Activated naive CD8-positive, alpha-beta T cell treated with anti-CD3 and anti-CD28 coated beads, Interleukin-2, amount 10 ng/mL, durations not matched to agents 7 days and 5 days (primary cell): ENCODE measurements at places on chromosomes 13 and 19. TPM values are rescaled to one million over a fixed set of nuclear protein-coding genes. Genes with fewer than 3 reads are reported as not detected.

Gene ACP7
- not detected for total RNA-seq

Gene VSTM2B
- not detected for total RNA-seq

DNA sequence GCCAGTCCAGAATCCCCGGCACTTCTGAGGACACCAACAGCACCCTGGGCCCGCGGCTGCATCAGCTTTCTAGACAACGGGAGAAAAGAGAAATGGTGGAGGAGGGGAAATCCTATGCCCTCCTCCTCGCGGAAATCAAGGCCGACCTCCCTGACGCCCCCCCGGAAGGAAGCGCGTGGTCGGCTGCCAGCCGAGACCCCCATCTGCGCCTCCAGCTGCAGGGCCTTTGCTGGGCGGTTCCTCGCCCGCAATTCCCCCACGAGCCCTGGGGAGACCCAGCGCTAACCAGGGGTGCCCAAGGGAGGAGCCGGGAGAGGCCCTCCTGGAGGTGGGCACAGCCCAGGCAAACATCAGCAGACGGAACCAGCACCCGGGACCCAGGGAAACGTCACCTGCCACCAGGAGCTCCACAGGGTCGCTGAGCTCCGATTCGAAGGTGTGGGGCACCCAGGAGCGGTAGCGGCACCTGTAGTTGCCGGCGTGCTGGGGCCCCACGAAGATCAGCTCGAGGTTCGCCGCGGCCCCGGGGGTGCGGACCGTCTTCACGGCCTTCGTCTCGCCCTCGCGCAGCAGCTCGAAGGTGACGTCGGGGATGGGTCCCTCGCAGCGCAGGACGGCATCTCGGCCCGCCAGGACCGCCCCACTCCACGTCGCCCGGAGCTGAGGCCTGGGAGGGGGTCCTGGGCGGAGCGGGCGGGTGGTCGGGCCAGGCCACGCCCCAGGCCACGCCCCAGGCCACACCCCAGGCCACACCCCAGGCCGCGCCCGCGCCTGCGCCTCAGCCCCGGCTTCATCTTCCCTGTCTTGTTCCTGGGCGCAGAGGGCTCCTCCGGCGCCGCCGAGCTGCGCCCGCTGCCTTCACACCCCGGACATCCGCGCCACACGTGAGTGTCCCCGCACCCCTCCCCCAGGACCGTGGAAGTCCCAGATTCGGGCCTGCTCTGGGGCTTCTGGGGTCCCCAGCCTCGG lies 6.0 kb downstream of the A1BG start:
- peaks cover 22% of the 10 kb centered on the region for H3K4me1 ChIP-seq
- peak overlapping the region; percentile 98 for H3K4me3 ChIP-seq
- DNase-seq: peak; percentile 83
- H3K27me3 ChIP-seq: no peaks in the 10 kb centered on the region
- H3K36me3 ChIP-seq: peaks cover 20% of the 10 kb centered on the region

- peaks cover 2% of the 10 kb centered on the region for H3K36me3 ChIP-seq
- H3K27ac ChIP-seq: peak overlapping the region; percentile 23
- H3K27me3 ChIP-seq: no peaks in the 10 kb centered on the region
- no peak for DNase-seq
These were observed 320.6 kb downstream of the FOXO1 start for GRCh38 chr13:40345654-40346372.

DNA sequence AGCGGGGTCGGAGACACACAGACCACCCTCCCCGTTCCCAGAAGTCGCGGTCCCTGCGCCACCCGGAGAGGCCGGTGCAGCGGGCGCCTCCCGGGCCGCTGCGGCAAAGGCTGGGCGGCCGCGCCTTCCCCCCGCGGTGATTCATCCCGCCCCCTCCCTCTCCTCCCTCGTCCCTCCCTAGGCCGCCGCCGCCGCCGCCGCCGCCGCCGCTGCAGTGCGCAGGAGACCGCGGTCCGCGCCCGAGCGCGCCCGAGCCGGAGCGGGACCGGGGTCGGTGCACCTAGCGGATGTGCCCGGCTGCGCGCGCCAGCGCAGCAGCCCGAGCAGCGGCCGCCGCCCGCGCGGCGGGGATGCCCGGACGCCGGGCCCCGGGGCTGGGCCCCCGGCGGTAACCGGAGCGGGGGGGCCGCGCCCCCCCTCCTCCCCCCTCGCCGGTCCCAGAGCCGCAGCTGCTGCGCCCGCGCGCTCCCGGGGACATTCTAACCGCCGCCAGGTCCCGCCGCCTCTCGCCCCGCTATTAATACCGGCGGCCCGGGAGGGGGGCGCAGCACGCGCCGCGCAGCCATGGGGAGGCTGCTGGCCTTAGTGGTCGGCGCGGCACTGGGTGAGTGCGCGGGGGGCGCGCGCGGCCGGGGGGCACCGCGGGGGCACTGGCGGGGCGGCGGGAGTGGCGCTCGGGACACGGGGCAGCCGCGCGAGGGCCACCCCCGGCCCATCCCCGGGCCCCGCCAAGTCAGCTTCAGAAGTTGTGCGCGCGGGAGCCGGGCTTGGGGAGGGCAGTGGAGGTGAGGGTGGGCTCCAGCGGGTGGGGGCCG lies at the start of gene SCN1B:
TSS of gene SCN1B (plus strand) at position 214 of the 815 bp plus-strand sequence. CDS start at position 565, 351 bp downstream.
- peaks cover 20% of the 10 kb centered on the region for H3K27me3 ChIP-seq
- H3K4me1 ChIP-seq: peaks cover 5% of the 10 kb centered on the region
- peaks cover 8% of the 10 kb centered on the region for H3K36me3 ChIP-seq
- peak; percentile 75 for DNase-seq

DNA sequence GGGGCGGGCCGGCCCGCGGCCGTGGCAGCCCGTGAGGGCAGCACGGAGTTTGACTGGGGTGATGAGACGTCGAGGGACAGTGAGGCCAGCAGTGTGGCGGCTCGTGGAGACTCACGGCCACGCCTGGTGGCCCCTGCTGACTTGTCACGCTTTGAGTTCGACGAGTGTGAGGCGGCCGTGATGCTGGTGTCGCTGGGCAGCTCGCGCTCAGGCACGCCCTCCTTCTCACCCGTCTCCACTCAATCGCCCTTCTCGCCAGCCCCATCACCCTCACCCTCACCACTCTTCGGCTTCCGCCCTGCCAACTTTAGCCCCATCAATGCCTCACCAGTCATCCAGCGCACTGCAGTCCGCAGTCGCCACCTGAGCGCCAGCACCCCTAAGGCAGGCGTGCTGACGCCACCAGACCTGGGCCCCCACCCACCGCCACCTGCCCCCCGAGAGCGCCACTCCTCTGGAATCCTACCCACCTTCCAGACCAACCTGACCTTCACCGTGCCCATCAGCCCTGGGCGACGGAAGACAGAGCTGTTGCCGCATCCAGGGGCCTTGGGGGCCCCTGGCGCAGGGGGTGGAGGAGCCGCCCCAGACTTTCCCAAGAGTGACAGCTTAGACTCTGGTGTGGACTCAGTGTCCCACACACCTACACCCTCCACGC lies 4.5 kb downstream of the CIC start:
- no peaks in the 10 kb centered on the region for H3K27me3 ChIP-seq
- no peak for DNase-seq
- peaks cover 47% of the 10 kb centered on the region for H3K4me1 ChIP-seq
- H3K27ac ChIP-seq: no peak overlapping the region
